LoVo (cell line): ENCODE measurements at places on chromosomes 11 and 22.

DNA sequence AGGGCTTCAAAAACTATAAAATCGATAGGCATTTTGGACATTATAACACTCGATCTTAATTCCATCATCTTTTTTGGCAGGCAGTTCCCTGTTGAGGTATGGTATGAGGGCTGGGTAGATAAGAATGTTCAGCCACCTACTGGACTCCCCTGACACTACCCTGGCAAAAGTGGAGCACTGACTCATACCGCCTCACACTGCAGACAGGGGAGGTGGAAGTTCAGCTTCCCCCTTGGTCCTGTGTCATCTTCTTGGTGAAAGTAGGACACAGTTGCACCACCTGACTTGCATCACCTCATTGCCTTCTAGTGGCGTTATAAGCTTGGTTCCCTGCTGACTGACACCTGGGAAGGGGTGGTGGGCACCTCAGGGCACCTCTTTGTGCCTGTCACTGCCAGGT lies 30.4 kb downstream of the PAAF1 start:
- DNase-seq, result peak; percentile 4

DNA sequence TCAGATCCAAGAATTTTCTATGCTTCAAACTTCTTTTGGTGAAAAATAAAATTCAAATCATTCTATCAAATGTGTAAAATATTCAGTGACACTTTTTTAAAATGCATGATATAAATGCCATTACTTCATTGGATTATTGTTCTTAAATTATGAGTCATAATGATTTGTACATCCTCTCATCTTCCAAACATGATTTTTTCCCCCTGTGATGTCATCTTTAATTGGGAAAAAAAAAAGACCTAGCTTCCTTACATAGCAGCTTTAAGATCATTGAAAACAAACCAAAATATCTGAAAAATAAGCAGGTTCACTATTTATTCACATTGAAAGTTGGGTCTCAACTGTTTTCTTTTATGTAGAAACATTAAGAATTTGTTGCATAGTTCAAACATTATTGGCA lies 1549.4 kb downstream of the LRRC4C start:
- no peak for DNase-seq

DNA sequence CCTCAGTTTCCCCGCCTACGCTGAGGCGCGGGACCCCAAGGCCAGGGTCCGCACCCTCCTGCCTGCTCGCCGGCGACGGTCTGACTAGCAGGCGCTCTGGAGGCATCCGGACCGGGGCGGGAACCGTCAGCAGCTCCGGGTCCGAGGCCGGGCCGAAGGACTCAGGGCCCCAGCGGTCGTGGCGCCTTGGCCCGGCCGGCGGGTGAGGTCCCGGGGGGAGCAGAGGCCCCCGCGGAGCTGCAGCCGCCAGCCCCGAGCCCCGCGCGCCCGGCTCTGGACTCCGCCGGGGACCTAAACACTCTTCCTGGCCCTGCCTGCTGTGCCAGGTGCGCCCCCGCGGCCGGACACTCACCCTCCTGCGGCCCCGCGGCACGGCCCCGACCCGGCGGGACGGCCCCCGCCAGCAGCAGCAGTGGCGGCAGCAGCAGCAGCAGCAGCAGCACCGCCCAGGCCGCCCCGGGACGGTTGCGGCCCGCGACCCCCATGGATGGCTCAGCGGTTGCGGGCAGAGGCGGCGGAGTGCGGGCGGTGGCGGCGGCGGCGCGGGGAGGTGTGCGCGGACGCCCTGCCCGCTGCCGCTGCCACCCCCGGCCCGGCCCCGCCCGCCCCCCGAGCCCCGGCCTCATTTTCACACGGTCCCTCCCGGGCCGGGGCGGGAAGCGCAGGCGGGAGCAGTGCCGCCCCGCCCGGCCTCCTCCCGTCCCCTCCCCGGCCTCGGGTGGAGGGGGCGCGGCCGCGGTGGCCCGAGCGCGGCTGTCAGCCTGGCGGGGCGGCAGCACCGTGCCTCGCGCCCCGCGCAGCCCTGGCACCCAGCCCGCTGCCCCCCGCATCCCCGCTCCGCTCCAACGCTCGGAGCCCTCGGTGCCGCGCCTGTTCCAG lies at the start of gene SCUBE2:
Gene SCUBE2 (minus strand): TSS at position 556 of the 879 bp plus-strand sequence. CDS start 71 bp downstream, at position 485.
- DNase-seq, result no peak

DNA sequence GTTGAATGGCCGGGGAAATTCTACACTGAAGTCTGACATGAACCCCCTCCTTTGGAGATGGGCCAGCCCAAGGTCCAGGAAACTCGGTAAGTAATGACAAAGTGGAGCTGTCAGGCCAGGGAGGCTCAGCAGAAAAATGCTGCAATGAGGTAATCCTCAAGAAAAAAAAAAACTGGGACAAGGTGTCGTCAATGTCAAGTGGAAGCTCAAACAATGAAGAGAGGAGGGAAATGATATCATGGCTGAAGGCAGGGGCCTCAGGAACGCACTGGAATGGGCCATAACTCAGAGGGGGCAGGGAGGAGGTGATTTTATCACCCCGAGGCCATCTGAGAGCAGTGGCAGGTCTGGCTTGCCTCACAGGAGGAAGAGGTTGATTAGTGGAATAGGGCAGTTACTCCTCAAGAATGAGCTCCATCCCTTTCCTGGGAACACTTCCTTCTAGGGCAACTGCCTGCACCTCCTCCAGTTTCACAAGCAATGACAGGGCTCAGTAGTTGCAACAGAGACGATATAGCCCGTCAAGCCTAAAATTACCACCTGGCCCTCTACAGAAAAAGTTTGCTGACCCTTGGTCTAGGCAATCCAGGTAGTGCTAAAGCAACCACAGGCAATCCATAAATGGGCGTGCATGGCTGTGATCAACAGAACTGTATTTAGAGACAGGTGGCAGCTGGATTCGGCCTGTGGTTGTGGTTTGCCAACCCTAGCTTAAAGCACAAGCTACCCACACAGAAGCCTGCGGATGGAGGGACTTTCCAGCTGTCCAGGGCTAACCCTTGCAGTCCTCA lies 65.2 kb downstream of the FBXO7 start:
- no peak for DNase-seq

DNA sequence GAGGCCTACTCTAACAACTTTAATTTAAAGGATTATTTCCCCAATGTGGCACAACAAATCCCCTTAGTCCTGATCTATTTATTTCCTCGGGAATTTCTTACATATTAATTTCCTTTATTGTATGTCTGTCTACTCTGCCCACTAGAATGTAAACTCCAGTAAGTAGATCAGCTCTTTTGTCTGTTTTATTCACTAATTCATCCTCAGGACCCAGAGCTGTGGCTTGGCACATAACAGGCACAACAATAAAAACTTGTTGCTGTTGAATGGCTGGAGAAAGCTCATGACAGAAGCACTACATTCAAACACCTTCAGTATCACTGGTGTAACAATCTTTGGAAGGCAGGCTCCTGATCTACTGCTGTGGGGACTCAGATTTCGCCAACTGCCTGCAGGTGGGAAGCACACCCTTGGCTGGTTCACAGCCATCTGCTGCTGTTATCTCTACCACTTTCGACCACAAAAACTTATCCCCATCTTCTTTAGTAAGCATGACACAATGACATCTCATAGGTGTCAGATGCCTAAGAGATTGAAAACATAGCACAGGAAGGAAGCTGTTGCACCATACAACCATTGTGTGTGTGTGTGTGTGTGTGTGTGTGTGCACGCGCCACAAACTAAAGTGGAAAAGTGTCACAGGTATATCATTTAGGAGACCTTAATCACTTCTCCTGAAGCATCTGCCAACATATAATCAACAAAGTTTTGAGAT lies 11.9 kb downstream of the HIRA start:
- no peak for DNase-seq

DNA sequence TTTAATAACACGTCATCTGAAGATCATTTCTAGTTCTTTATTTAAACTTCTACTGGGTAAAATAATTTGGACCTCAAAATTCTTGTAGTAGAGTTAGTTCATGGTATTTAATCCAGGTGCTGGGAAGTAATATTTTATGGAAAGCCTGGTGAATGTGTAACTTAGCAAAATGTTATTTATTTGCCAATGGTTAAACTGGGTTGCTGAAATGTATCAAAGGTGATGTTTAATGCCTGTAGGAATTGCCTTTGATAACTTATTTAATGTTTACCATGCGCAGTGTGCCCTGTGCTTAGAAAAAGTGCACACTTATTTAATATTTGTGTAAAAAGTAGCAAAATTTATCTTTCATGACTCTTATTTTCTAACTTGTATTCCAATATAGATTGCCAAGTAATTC lies 11.2 kb downstream of the OR5M11 start:
- no peak for DNase-seq

GRCh38 chr22:23225724-23226496 lies 45.6 kb downstream of the BCR start:
- peak; percentile 72 for DNase-seq

DNA sequence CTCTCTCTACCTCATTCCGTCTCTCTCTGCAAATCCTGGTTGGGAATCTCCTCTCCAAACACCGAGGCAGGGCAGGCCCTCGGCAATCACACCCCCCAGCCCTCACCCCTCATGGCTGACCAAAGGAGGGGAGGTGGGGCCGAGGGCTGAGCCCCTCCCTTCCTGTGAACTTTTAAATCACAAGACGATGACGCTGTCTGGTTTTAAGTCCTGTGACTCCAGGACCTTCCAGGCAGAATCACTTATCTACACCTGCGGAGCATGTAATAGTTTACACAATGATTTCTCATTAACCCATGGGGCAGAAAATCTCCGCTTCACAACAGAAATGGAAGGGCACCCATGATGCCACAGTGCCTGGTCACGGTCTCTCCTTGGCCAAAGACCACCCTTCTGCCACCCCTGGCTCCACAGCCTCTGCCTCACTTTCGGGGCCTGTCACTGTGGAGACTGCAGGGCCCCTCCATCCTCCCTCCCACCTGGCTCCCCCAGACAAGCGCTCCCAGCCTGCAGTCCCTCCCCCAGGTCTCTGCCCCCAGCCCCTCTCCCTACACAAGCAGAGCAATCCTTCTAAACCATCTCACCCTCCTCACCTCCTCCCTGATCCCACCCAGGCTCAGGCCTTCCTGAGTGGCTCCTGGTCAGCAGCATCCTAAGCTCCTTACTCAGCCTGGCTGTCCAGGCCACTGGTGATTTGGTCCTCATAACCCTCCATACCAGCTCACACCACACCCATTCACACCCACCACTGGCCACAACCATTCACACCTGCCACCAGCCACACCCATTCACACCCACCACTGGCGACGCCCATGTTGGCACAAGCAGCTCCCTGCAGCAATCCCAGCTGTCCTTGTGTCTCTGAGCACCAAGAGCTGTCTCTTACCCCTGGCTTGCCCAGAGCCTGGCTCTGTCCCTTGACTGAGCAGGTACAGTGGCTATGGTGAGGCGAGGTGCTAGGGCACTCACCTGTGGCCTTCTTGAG lies 30.7 kb upstream of the ARFGAP3 start:
- DNase-seq, result peak; percentile 1

DNA sequence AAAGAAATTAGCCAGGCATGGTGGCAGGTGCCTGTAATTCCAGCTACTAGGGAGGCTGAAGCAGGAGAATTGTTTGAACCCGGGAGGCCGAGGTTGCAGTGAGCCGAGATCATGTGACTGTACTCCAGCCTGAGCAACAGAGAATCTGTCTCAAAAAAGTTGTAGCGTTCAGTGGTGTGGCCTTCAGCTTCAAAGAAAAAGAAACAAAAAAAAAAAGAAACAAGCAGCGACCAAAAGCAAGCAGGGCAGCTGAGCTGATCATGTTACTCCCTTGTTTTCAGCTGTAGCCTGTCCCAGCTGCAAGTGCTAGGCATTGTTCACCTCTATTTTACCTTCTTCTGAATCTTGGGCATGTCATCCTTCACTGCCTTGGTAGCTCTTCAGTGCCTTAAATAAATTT lies 37.0 kb downstream of the SFI1 start:
- no peak for DNase-seq

DNA sequence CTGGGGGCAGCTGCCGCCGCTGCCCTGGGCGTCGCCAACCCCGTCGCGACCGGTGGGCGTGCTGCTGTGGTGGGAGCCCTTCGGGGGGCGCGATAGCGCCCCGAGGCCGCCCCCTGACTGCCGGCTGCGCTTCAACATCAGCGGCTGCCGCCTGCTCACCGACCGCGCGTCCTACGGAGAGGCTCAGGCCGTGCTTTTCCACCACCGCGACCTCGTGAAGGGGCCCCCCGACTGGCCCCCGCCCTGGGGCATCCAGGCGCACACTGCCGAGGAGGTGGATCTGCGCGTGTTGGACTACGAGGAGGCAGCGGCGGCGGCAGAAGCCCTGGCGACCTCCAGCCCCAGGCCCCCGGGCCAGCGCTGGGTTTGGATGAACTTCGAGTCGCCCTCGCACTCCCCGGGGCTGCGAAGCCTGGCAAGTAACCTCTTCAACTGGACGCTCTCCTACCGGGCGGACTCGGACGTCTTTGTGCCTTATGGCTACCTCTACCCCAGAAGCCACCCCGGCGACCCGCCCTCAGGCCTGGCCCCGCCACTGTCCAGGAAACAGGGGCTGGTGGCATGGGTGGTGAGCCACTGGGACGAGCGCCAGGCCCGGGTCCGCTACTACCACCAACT lies 1.0 kb downstream of the FUT4 start:
- DNase-seq, result no peak

- no peak for DNase-seq
Observed at GRCh38 chr22:35410663-35411034, 10.7 kb downstream of the MCM5 start.

DNA sequence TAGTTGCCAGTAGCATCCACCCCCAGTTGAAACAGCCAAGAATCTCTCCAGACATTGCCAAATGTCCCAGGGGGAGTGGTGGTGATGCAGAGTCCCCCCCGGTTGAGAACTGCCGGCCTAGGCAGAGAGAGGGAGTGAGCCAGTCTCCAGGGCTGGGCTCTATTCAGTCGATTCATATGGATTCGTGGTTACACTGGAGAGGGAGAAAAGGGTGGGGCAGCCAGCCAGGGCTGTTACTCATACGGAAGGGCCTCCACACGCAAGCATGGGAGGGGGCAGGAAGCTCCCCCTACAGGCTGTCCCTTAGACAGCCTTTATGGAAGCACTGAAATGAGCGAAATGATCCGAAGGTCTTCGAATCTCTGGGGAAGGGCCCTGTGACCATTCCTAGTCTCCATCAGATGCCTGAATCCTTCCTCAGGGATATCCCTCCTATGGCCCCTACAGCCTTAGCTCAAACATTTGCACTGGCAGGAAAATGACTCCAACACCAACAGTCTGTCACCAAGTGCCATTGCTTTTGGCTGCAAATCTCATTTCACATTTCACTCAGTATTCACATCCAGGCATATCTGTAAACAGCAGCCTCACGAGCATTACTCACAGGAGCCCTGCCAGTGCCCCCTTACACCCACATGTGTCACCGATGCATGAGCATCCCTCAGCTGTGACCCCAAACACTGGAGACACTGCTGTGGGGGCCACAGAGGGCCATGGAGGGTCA lies 18.4 kb upstream of the TLCD5 start:
- DNase-seq, result peak; percentile 74

- DNase-seq, result no peak
Observed at GRCh38 chr11:76251226-76251575, 44.9 kb upstream of the WNT11 start.

DNA sequence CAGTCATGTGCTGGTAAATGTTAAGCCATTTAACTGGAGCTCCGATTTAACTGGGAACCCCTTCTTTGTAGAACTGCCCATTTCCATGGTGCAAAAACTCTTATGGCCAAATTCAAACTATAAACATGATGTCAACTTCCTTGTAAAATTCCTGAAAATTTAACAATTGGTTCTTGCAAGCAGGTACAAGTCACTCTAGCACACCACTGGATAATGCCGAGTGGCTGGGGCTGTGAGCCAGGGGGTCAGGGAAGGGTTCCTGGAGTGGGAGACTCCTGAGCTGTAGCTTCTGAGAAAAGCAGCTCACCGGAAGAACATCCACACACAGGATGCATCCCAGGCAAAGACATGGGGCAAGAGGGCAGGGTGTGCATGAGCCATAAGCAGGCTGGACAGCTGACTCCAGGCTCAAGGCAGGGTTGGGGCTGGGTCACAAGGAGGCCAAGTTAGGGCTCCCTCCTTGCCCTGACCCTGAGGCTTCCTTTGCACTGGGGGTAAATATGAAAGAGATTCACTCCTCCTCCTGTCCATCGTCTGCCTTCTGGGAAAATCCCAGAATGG lies 18.2 kb downstream of the P2RY2 start:
- DNase-seq, result no peak
